ENCODE measurements at places on chromosomes 12 and 14.

DNA sequence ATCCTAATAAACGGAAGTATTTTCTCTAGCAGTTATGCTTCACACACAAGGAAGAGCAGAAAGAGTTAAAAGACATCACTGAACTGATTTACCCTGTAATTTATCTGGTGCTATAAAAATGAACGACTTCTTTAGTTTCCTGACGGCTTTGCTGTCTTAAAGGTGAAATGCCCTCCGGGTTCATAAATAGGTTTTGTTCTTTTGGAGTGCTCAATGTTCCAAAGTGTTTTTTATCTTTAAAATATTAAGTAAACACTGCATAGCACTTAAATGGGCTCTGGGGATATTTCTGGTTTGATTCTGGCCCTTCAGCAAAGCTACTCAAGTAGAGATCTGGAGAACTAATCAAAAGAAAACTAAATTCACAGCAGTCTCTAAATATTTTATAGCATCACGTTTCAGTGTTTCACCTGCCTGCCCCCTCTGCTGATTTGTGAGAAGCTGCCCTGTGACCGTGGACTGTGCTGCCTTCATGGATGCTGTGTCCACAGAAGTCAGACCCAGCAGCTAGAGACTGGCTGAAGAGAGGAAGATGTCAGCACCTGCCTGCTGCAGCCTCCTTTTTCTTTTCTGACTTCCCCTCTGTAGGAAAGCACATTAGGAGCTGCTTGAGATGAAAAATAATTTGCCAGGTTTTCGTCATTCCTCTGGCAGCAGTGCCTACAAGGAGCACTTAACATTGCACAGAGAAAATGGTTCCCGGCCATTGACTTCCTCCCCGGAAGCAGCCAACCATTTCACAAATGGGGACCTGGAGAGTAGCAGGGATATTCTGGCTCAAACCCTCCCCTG is 205.1 kb upstream of the FSCB start:
- no peak for DNase-seq

DNA sequence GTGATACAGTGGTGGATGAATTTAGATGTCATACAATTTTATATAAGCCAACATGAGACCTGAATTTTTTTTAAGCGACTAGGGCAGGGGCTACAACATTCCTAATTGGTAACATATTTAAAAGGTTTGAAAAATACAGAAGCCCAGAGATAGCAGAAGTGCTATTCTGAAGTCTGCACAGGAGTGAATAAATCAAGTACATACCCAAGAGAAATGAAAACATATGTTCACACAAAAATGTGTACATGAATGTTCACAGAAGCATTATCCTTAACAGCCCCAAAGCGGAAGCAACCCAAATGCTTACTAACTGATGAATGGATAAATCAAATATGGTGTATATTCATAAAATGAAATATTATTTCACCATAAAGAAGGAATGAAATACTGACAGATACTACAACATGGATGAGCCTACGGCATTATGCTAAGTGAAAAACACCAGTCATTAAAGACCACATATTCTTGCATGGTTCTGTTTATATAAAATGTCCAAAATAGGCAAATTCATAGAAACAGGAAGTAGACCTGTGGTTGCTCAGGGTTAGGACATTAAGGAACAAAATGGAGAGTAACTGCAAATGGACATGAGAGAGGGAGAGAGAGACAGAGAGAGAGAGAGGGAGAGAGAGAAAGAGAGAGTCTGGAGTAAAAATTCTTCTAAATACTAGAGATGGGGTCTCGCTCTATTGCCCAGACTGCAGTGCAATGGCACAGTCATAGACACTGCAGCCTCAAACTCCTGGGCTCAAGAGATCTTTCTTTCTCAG is 28.0 kb upstream of the GXYLT1 start:
- no peak for DNase-seq

GRCh38 chr12:10241727-10242126 is 29.1 kb downstream of the GABARAPL1 start:
- DNase-seq: no peak

DNA sequence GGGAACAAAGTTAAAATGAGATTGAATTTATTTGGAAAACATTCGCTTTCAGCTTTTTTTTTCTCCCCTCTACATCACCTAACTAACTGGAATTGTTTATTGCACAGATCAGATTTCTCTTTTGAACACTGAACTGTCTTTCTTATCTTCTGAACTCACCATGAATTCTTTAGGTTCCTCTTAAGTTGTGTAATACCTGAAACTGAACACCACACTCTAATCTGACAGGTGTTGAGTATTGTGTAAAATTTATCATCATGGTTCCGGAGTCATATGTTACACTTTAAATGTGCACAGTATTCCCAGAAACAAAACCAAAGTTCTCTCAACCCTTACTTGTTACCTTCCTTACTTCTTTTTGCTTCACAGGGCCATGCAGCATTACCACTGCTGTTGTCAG is 66.8 kb downstream of the TGFB3 start:
- DNase-seq: no peak

DNA sequence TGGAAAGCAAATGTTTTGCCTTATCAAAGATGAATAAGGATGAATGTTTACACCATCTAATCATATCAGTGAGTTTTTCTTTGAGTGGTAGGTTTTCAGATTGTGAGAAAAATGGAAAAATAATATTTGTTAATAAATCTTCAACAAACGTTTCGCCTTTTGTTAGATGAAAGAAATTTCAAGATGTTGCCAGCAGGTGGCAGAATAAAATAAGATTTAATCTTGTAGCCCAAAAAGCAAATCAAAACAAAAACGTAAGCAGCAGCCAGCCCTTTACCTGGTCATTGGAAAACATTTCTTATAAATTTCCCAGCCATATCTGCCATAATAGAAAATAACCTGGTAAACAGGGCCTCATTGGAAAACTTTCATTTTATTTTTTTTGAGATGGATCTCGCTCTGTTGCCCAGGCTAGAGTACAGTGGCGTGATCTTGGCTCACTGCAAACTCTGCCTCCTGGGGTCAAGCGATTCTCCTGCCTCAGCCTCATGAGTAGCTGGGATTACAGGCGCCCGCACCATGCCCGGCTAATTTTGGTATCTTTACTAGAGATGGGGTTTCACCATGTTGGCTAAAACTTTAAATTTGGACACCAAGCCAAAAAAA is 15.4 kb upstream of the TMEM120B start:
- DNase-seq: peak; percentile 61

DNA sequence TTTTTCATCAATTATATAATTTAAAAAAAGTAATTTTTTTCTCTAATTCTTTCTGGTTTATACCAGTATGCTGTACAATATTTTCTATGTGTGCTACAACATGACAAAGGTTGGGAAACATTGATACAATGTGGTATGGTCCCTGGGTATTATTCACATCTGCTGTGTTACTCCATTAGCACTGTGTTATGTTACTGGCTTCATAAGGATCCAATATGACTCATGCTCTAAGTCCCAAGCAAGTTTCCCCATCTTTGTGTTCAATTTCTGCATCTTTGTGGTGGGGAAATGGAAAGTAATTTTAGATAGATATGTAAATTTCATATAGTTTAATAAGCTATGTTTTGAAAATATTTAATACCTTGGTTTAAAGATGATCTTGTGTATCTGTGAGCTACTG is 35.8 kb downstream of the FBXO33 start:
- no peak for DNase-seq

DNA sequence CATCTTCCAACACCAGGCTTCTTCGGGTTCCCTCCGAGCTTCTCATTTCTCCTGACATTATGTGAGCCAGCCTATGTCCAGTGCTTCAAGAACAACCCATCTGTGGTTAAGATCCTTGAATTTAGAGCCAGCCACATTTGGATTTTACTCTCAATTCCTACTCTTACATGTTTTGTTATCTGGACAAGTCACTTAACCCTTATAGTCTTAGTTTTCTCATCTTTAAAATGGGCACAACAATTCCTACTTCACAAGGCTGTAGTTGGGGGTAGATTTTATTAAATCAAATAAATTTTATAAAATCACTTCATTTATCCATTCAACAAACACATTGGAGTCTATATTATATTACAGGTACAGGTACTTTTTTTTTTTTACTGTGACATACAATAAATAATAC is 105.5 kb upstream of the SLC38A2 start:
- no peak for DNase-seq

- no peak for DNase-seq
These were observed 687 bp downstream of the IFFO1 start for GRCh38 chr12:6555018-6555691.

- no peak for DNase-seq
These were observed 291.4 kb downstream of the NAV3 start for GRCh38 chr12:78121969-78122610.

DNA sequence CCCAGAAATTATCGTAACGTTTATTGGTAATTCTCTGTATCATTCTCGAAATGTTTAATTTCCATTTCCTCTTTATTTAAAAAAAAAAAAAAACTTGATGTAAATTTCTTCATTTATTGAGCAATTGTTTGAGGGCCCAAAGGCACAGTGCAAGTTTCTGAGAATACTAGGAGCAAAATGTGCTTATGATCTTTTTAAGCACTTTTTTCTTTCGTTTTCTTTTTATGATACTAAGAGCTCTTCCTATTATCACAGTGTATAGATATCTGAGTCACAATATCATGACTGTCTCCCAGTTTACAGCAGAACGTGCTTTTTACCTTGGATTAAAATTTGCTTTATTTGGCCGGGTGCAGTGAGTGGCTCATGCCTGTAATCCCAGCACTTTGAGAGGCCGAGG is 5.6 kb downstream of the ATP2A2 start:
- DNase-seq: no peak

- no peak for DNase-seq
These were observed 22.4 kb downstream of the XRCC3 start for GRCh38 chr14:103692871-103693270.

DNA sequence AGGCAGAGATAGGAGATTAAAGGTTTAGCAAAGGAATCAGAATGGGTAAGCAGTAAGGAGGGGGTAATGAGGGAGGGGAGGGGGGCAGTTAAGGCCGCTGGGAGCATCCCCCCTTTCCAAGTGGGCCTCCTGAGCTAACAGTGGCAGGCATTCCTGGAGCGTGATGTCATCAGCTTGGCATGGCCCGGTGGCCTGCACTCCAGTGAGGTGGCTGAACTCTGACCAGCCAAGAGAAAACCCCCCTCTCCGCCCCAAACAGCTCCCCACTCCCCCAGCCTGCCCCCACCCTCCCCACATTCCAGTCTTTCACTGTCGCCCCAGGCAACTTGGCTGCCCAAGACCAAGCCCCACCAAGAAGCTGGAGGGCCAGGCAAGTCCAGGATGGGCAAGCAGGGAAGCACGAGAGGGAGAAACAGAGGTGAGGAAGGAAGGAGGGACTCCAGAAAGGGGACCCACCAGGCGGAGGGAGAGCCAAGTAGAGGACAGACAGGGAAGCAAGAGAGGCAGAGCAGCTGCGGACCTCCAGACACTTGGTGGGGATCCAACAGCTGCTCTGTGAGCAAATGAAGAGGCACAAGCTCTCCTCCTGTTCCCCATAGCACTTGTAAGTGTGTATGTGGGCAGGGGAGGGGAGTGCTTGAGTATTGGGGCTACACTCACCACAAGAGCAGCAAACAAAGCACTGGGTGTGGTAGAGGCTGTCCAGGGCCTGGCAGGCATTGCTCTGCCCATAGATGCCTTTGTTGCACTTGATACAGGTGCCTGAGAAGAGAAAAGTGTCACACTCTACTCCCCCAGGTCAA is 4.5 kb downstream of the AJUBA start:
- peak; percentile 82 for DNase-seq

DNA sequence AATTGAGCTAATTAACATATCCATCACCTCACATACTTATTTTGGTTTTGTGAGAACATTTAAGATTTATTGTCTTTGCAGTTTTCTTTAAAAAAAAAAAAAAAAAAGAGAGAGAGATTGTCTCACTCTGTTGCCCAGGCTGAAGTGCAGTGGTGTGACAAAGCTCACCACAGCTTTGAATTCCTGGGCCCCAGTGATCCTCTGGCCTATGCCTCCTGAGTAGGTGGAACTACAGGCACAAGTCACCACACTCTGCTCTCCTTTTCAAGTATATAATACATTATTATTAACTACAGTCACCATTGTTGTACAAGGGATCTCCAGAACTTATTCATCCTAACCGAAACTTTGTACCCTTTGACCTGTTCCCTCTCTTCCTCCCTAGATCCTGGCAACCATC is 64.0 kb downstream of the NUMB start:
- no peak for DNase-seq

DNA sequence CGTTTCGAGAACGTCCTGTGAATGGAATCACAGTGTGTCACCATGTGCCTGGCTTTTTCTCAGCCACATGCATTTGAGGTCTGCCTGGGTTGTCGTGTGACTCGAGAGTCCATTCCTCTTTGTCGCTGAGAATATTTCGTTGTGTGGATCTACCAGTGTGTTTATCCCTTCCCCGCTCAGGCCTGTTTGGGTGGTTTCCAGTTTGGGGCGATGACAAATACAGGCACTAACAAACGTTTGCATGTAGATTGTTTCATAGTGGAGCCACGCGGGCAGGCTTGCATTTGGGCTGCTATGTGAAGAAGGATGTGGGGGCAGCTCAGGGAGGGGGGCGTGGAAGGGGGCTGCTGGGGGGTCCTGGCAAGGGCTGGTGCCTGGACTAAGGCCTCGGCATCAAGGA is 14.1 kb downstream of the RIN3 start:
- no peak for DNase-seq

DNA sequence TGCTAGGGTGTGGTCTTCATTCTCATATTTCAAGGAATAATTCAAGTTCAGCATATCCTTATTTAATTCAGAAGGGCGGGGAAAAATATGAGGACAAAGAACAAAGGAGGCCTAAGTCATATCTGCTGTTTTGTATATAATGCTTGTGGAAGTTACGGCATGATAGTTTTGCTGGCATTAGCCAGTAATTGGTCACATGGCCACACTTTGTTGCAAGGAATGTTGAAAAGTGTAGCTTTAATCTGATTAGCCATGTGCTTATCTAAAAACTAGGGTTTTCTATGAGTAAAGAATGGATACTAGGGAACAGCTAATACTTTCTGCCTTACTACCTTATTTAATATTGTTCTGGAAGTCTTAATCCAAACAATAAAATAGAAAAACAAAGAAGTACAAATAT is 34.4 kb upstream of the E2F7 start:
- DNase-seq: no peak

- no peak for DNase-seq
These were observed 2.3 kb downstream of the OTUB2 start for GRCh38 chr14:94028450-94028826.

- no peak for DNase-seq
These were observed 62.5 kb upstream of the PTPRR start for GRCh38 chr12:70982991-70983390.

- no peak for DNase-seq
These were observed 99.3 kb downstream of the HECTD4 start for GRCh38 chr12:112282920-112283319.

- DNase-seq: no peak
These were observed 292.3 kb downstream of the FUT8 start for GRCh38 chr14:65704850-65705249.

DNA sequence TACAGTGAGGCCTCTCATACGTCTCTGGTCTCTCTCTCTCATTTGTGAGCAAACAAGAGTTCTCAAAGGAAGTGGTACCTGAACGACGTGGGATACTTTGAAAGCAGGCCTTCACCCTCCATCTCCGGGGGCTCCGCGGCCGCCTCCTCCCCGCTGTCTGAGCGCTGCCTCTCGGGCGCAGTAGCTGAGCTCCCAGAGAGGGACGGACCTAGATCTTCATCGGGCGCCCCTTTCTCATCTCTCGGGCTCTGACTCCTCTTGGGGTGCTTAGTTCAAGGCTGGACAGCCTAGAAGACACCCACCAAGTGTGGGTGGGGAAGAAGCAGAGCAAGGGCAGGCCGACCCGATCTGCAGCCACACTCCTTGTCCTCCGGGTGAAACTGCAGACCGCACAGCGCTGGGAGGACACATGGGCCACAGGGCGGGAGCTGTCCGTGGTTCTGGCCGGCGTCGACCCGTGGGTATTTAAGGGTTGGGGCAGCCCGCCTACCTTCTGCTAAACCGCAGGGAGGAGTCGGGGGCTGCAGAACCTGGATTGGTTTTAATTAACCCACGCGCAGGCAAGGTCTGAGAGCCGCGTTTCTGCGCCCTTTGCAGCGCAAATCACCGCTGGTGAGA is 92.7 kb downstream of the PAH start:
- DNase-seq: peak; percentile 32

Measured in HTR-8/SVneo (cell line).